Memory B cell (primary cell): ENCODE measurements at places on chromosomes 16 and 17.

GRCh38 chr17:55340176-55340575, 75.4 kb downstream of the HLF start:
- H3K4me1 ChIP-seq: no peaks in the 10 kb centered on the region
- no peak overlapping the region for H3K4me3 ChIP-seq
- no peak overlapping the region for H3K27ac ChIP-seq
- DNase-seq: no peak
- no peaks in the 10 kb centered on the region for H3K36me3 ChIP-seq
- peaks cover 17% of the 10 kb centered on the region for H3K27me3 ChIP-seq

- H3K27me3 ChIP-seq: no peaks in the 10 kb centered on the region
- DNase-seq: no peak
- peaks cover 2% of the 10 kb centered on the region for H3K36me3 ChIP-seq
- H3K27ac ChIP-seq: no peak overlapping the region
- H3K4me1 ChIP-seq: peaks cover 21% of the 10 kb centered on the region
Observed at GRCh38 chr17:77346765-77347164, 206.0 kb downstream of the SEC14L1 start.

DNA sequence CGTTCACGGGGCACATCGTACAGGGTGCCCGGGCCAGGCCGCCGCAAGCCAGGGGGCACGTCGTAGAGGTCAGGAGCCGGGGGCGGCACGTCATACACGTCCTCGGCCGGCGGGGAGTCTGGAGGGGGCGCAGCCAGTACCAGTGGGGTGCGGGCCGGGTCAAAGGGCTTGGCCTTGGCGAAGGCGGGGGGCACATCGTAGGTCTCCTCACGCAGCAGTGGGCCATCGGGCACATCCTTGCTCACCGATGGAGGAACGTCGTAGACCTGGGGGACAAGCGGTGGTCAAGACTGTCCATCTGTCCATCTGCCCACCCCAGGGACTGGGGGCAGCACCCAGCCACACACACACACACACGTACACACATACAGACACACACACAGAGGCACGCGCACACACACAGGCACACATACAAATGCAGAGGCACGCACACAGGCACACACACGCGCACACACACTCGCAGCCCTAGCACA, 15.7 kb downstream of the BCAR1 start:
- no peak overlapping the region for H3K4me3 ChIP-seq
- peaks cover 4% of the 10 kb centered on the region for H3K4me1 ChIP-seq
- H3K36me3 ChIP-seq: no peaks in the 10 kb centered on the region
- H3K27ac ChIP-seq: no peak overlapping the region
- H3K27me3 ChIP-seq: peaks cover 24% of the 10 kb centered on the region
- no peak for DNase-seq

- peak overlapping the region; percentile 64 for H3K4me3 ChIP-seq
- peak overlapping the region; percentile 36 for H3K27ac ChIP-seq
- no peaks in the 10 kb centered on the region for H3K27me3 ChIP-seq
- peak; percentile 61 for DNase-seq
- H3K4me1 ChIP-seq: peaks cover 21% of the 10 kb centered on the region
- peaks cover 15% of the 10 kb centered on the region for H3K36me3 ChIP-seq
Observed at GRCh38 chr17:47949197-47949759, 7.9 kb downstream of the PNPO start.

DNA sequence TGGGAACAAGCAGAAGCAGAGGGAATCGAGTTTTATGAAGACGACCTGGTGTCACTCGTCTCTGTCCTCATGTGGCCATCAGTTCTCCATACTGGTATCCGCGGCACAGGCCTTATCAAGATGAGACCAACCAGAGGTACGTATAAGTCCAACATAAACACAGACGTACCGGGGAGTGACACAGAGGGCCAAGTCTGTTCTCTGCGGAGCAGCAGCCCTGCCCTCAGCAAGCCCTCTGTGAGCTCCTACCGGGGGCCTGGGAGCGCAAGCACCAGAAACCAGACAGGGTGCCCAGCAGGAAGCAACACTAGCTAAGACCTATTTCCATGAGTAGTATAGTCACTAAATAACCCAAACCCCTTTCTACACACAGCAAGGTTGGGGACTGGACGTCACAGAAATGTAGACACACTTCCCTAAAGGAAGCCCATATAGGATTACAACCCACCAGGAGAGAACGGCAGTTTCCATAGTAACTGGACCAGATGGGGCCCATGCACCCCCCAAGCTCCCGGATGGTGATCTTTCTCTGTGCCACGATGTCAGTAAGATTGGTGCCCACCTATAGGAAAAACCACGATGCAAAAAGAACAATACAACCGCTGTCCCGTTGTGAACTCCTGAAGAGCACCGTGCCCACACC, 911 bp downstream of the ARL16 start:
- H3K27me3 ChIP-seq: no peaks in the 10 kb centered on the region
- H3K4me1 ChIP-seq: peaks cover 22% of the 10 kb centered on the region
- peaks cover 12% of the 10 kb centered on the region for H3K36me3 ChIP-seq
- DNase-seq: no peak
- peak overlapping the region; percentile 94 for H3K4me3 ChIP-seq
- peak overlapping the region; percentile 56 for H3K27ac ChIP-seq

DNA sequence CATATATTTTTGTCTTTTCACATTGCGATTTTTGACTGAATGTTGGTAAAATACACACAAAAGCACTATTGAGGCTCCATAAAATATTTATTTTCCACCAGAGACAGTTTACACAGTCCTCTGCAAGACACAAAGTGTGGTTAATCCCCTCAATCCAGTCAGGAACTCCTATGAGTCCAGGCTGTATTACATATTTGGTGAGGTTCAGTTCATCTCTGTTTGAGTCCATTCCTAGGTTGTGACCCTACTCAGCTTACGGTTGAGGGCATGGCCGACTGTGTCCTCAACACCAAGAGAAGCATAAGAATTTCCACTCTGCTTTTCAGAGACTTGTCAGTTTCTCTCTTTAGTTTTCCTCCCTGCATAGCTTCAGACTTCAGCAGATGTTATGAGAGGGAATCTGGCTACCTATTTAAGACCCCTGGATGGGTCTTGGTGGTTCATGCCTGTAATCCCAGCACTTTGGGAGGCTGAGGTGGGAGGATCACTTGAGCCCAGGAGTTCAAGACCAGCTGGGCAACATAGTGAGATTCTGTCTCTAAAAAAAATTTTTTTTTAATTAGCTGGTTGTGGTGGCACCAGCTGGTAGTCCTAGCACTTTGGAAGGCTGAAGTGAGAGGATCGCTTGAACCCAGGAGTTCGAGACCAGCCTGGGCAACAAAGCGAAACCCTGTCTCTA, 25.1 kb downstream of the ARL4D start:
- H3K27me3 ChIP-seq: peaks cover 6% of the 10 kb centered on the region
- H3K36me3 ChIP-seq: no peaks in the 10 kb centered on the region
- no peaks in the 10 kb centered on the region for H3K4me1 ChIP-seq
- no peak for DNase-seq

DNA sequence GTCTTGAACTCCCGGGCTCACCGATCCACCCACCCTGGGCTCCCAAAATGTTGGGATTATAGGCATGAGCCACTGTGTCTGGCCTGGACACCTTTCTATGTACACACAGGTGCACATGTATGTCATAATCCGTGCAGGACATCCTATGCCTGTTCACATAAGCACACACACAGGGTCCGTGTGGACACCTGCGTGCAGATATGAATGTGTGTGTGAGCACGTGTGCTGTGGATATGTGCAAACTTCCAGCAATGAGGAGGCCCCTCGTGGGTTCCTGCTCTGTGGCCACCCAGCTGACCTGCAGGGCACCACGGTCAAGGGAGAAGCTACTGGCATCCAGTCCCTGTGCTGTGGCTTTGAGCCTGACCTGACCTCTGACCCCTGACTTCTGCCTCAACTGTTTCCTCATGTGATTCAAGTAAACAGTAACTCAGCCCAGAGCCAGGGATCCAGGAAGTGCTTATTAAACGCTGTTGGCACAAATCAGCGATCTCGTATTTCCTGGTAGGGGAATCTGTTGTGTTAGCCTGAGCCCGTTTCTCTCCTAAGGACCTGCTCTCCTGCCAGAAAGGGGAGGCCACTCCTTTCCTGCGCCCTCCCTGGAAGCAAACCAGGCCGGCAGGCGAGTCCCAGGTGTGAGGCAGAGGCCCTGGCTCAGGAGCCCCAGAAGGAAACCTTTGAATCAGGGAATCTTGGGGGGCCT, 6.5 kb downstream of the CPNE7 start:
- no peak for DNase-seq
- no peak overlapping the region for H3K27ac ChIP-seq
- no peak overlapping the region for H3K4me3 ChIP-seq
- H3K4me1 ChIP-seq: no peaks in the 10 kb centered on the region
- no peaks in the 10 kb centered on the region for H3K27me3 ChIP-seq

- H3K27ac ChIP-seq: no peak overlapping the region
- DNase-seq: no peak
- peaks cover 3% of the 10 kb centered on the region for H3K4me1 ChIP-seq
- H3K27me3 ChIP-seq: no peaks in the 10 kb centered on the region
Observed at GRCh38 chr17:792277-792676, 10.1 kb downstream of the MRM3 start.

DNA sequence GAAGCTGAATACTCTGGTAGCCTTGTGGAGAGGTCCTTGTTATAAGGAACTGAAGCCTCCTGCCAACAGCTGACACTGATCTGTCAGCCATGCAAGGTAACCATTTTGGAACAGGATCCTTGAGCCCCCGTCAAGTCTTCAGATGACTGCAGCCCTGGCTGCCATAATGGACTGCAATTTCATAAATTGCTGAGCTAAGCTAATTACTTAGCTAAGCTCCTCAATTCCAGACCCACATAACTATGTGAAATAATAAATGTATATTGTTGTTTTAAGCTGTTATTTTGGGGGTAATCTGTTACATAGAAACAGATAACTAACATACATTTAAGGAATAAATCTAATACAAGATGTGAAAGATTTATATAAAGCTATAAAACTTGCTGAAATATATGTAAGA, 16.6 kb downstream of the ADAT1 start:
- H3K27me3 ChIP-seq: no peaks in the 10 kb centered on the region
- H3K27ac ChIP-seq: no peak overlapping the region

- H3K36me3 ChIP-seq: peaks cover 13% of the 10 kb centered on the region
- no peak for DNase-seq
- H3K4me3 ChIP-seq: no peak overlapping the region
- H3K27ac ChIP-seq: no peak overlapping the region
- peaks cover 27% of the 10 kb centered on the region for H3K27me3 ChIP-seq
Observed at GRCh38 chr17:40813804-40814203, 8.6 kb downstream of the KRT10 start.

DNA sequence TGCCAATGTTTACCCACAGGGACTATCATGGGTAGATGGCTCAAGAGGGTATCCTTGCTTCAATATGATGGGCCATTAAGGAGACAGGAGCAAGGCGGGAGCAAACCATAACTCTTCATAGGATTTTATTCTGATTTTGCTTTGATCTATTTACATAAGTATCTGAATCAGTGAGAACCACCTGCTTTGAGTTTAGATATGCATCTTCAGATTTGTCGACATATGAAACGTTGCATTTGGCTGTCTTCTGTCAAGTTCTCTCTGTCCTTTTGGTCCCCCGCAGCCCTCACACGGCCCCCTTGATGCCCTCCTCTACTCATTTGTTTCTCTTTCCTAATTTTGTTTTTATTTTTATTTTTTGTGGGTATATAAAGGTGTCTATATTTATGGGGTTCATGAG, 16.2 kb downstream of the WWOX start:
- H3K27ac ChIP-seq: no peak overlapping the region
- H3K4me3 ChIP-seq: no peak overlapping the region
- H3K27me3 ChIP-seq: no peaks in the 10 kb centered on the region
- H3K4me1 ChIP-seq: no peaks in the 10 kb centered on the region

GRCh38 chr16:67447508-67448076, 16.7 kb downstream of the HSD11B2 start:
- peaks cover 36% of the 10 kb centered on the region for H3K36me3 ChIP-seq
- no peak overlapping the region for H3K4me3 ChIP-seq
- H3K4me1 ChIP-seq: peaks cover 18% of the 10 kb centered on the region
- H3K27ac ChIP-seq: no peak overlapping the region
- no peaks in the 10 kb centered on the region for H3K27me3 ChIP-seq
- DNase-seq: peak; percentile 45

- H3K4me3 ChIP-seq: no peak overlapping the region
- DNase-seq: no peak
- no peaks in the 10 kb centered on the region for H3K36me3 ChIP-seq
- no peaks in the 10 kb centered on the region for H3K4me1 ChIP-seq
- no peak overlapping the region for H3K27ac ChIP-seq
Observed at GRCh38 chr16:31005350-31006085, 4.9 kb downstream of the STX1B start.

DNA sequence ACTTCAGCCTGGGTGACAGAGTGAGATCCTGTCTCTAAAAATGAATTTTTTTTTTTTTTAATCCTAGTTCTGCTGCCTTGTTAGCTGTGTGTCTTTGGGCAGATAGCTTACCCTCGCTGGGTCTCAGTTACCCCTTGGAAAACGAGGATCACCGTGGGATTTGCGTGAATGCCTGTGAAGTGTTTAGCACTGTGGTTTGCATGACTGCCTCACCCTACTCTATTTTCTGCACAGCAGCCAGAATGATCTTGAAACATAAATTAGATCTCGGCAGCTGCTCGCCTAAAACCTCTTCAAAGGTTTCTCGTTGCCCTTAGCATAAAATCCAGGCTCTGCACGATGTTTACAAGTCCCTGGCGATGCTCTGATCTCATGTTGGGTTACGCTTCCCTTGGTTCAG, 71.2 kb upstream of the GRIN2A start:
- H3K36me3 ChIP-seq: no peaks in the 10 kb centered on the region
- H3K4me1 ChIP-seq: peaks cover 6% of the 10 kb centered on the region
- H3K4me3 ChIP-seq: no peak overlapping the region
- no peak overlapping the region for H3K27ac ChIP-seq

DNA sequence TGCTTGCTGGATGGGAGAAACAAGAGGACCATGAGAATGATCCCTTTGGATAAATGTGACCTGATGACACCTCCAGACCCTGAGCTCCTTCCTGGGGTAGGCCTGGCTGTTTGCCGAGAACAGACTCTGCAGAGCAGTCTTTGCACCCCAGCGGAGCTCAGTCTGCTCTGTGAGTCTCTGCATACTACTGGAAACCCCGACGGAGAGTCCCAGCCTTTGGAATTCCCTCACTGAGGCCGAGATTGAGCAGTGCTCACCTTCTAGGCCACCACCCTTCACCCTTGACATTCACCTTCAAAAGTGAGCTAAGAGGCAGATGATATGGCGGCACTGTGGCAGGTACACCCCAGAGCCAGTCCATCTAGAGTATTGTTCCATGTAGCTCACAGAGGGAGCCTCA, 172.2 kb upstream of the CDH13 start:
- no peak overlapping the region for H3K27ac ChIP-seq
- no peaks in the 10 kb centered on the region for H3K36me3 ChIP-seq
- DNase-seq: no peak
- H3K27me3 ChIP-seq: peaks cover 9% of the 10 kb centered on the region
- no peak overlapping the region for H3K4me3 ChIP-seq

- H3K36me3 ChIP-seq: no peaks in the 10 kb centered on the region
- no peak for DNase-seq
- no peak overlapping the region for H3K4me3 ChIP-seq
Observed at GRCh38 chr17:18138065-18138749, 29.7 kb downstream of the MYO15A start.
